ENCODE measurements at places on chromosomes 2 and 18.

DNA sequence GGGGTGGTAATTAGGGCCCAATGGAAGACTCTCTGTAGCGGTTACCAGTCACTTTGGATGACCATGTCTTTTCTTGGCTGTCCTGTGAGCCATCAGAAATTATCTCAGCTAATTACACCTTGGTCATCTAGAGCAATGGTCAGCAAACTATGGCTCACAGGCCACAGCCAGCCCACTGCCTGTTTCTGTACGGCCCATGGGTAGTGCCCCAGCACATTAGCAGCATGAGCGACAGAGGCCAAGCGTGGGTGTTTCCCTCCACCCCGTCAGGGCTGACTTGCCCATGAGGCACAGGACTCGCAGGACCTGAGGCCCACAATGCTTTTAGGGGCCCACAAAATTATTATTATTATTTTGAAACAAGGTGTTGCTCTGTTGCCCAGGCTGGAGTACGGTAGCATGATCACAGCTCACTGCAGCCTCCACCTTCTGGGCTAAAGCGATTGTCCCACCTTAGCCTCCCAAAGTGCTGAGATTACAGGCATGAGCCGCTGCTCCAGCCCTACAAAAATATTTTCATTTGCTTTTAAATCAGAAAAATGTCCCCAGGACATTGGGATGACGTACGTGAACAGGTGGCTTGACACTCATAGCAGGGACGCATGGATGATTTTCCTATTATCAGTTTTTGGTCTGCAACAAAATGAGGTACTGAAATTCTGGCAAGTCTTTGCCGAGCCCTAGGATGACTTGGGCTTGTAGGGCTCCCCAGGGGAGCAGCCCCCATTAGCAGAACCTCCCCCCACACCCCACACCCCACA is 29.3 kb upstream of the CEP68 start:
- no peak for DNase-seq

DNA sequence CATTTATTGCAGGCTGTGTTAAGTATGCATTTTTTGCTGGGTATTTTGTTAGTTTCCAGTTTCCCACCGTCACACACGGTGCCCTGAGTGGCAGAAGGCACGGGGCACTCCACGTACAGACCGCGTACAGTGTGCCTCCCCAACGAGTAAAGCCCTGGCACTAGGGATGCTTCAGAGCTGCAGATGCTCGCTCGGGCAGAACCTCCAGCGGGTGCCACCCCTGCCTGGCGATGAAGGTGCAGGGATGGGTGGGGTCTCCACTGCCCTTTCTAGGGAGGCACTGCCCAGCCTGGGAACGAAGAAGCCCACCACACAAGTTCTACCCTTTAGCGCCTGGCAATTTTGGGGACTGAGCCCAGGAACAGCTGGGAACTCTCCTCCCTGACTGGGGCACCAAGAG is 4.1 kb downstream of the GREB1 start:
- no peak for DNase-seq

DNA sequence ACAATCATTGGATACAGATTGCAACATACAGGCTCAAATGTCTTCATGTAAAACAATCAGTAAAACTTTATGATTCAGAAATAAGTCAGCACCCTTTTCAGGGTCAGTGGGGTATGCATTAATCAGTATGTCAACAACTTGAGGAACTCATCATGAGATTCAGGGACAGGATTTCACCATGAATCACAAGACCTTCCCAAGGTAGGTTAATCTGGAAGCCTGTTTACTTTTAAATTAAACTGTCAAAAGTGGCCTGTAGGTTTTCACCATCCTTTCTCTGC is 104.8 kb downstream of the SP100 start:
- DNase-seq, result peak; percentile 77

- DNase-seq, result no peak
These were observed 5.4 kb downstream of the SS18 start for GRCh38 chr18:26085056-26085455.

GRCh38 chr2:27249891-27250651 is 12.8 kb downstream of the SLC30A3 start:
- DNase-seq, result no peak

Data from M059J (cell line).